ENCODE measurements at places on chromosomes 12 and 14. TPM values are rescaled to one million over a fixed set of nuclear protein-coding genes. Genes with fewer than 3 reads are reported as not detected.

GRCh38 chr12:46382408-46382963, 9.9 kb upstream of the SLC38A2 start:
- DNase-seq, result peak; percentile 87

DNA sequence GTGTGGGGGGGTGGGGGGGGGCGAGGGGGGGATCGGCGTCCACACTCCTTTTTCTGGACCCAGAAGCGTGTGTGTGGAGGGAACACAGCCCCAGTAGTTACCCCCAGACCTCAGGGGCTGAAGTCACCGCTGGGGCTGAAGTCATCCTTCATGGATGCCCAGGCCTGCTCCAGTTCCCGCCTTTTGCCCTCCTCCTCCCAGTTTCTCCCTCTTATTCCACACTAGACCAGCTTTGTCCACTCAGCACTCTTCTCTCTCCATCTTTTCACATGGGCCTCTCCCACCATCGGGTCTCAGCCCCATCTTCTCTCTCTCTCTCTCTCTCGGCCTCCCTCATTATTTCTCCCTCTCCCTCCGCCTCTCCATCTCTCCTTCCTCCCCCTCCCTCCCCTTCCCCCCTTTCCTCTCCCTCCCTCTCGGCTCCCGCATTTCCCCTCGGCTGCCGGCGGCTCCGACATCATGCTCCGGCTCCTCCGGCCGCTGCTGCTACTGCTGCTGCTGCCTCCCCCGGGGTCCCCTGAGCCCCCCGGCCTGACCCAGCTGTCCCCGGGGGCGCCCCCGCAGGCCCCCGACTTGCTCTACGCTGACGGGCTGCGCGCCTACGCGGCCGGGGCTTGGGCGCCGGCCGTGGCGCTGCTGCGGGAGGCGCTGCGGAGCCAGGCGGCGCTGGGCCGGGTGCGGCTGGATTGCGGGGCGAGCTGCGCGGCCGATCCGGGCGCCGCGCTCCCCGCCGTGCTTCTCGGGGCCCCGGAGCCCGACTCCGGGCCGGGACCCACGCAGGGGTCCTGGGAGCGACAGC, at the start of gene P3H3:
P3H3 (plus strand) TSS at position 426 of the 799 bp plus-strand sequence; CDS start at position 460, 34 bp downstream.
- no peak for DNase-seq

- no peak for DNase-seq
Measured at GRCh38 chr12:6235906-6236640, 35.9 kb downstream of the CD9 start.

DNA sequence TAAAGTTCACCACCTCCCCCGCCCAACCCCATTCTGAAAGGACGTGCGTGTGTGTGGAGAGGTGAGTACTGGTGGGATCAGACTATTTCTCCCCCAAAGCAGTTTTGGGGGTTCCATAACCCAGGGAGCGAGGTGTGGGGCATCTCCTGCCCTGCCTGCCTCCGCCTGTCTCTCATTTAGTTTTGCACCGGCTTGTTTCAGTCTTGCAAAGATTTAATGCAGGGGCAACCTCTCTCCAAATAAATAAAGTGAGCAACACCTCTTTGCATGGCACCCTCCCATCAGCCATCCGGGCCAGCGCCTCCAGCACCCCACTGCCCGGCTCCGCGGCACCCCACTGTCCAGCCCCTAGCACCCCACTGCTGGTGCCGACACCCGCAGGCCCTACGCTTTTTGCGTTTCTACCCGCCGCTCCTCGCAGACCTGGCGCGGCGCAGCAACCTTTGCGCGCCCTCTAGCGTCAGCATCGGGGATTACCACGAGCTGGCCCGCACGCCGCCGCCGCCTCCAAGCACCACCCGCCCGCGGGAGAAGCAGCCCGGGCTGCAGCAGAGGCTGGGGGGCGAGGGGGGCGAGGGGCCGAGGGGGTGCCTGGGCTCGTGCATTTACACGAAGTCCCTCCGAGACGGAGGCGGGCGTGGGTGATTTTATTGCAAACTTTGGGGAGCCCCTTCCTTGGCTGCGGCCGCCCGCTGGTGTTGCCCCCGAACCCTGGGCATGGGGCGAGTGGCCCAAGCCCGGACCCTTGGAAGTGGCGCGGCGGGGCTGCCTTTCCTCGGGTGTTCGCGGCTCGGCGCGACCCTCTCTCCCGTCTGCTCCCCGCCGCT, 55.8 kb upstream of the VRK1 start:
- peak; percentile 89 for DNase-seq

- DNase-seq, result no peak
Measured at GRCh38 chr14:67373347-67373746, 13.2 kb downstream of the EIF2S1 start.

DNA sequence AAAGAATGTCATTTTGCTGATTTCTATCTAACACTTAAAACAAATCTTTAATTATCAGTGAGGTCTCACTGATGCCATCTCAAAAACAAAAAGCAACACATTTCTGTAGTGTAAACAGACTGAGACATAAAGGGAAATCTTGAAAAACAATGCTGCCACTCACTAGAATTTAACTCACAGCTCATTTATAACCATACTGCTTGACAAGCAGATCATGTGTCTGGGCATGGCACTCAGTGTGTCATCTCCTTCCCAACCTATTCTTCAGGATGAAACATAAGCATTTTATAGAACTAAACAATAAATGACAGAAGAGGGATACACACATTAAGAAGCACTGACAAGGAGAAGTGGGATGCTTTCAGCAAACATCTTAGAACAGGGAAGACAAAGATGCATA, 22.4 kb downstream of the ATF7 start:
- DNase-seq, result no peak

GRCh38 chr14:94936401-94936892, 166.5 kb upstream of the GSC start:
- DNase-seq, result peak; percentile 92

DNA sequence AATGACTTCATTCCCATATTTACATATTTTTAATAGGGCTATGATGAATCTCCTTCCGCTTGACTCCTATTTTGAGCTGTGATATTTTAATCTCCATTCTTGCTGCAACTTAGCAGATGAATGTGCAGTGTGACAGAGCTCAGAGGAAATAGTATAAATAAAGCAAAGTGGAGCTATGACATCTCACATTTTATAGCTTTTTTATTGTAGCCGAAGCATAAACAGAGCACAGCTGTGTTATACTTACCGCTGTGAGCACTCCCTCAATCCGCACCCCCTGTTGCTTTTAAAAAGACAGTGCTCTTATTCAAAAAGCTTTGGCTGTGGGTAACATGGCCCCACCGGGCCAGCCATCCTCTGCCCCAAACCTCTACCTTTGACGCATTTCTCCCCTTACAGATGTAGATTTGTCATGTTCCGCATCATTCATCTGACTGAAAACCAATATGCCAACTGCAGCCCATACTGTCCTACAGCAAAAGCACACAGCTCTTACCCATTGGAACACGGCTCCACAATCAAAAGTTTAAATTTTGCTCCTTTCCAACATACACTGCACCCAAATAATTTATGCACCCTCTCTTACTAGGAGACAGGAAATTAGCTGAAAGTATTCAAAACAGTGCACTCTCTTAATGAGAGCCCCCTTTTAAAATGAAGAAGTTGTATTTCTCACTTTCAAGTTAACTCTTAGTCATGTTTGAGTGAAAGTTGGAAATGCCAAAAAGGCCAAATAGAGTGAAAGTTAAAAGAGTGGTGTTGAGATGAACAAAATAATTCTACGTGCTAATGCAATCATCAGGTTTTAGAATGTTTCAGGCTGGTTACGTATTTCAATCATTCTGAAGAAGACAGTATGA, 429.3 kb upstream of the SOX5 start:
- DNase-seq, result no peak

- DNase-seq, result no peak
Measured at GRCh38 chr14:79442786-79443185, 768.5 kb downstream of the DIO2 start.

GRCh38 chr12:63804746-63805145, 25.0 kb downstream of the RXYLT1 start:
- no peak for DNase-seq

Gene C12orf60
- 0.62 TPM for total RNA-seq

- no peak for DNase-seq
Measured at GRCh38 chr14:92958373-92959188, 35.6 kb downstream of the CHGA start.

- DNase-seq, result no peak
Measured at GRCh38 chr12:121893961-121894460, 5.4 kb downstream of the PSMD9 start.

GRCh38 chr14:37098132-37098531, 74.3 kb downstream of the SLC25A21 start:
- no peak for DNase-seq

GRCh38 chr14:105912641-105913180, 386.3 kb downstream of the TMEM121 start:
- DNase-seq, result no peak

GRCh38 chr12:215116-215515, 1.2 kb upstream of the SLC6A12 start:
- DNase-seq, result no peak

Gene POP5
- total RNA-seq, result 26.9 TPM

DNA sequence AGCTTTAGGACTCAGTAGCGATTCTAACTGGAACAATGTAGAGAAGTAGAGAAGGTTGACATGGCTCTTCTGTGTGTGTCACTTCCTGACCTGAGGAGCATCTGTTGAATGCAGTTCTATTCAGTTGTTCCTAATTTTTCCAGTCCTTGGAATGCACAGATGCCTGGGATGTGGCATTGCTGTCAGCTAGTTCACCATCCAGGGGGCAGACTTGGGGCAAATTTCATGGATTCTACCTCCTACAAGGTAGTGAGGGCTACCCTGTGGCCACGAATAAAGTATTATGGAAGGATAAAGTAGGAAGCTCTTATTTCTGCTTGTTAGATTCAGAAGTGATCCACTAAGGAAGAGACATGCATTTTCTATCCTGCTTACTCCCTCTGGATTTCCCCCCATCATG, 74.4 kb upstream of the GPATCH2L start:
- no peak for DNase-seq

DNA sequence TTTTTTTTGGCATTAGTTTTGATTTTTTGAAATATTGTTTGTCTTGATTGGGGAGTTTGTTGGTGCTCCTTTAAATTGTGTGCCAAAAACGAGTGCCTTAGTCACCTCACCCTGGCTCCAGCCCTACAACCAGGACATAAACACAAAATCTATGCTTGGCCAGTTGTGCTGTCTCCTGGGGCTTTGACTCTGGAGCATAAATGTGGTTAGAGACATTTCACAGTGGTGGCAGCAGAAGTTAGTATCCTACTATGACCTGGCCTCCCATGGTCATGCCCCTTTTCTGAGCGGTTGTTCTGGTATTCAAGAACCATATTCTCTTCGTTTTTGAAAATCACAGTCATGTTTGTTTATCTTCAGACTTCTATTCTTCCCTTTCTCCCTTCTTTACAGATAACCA, 70.7 kb upstream of the PSMA6 start:
- no peak for DNase-seq

Gene ZBTB25
- total RNA-seq, result 7.8 TPM

Gene CNTN1
- 11.6 TPM for total RNA-seq

DNA sequence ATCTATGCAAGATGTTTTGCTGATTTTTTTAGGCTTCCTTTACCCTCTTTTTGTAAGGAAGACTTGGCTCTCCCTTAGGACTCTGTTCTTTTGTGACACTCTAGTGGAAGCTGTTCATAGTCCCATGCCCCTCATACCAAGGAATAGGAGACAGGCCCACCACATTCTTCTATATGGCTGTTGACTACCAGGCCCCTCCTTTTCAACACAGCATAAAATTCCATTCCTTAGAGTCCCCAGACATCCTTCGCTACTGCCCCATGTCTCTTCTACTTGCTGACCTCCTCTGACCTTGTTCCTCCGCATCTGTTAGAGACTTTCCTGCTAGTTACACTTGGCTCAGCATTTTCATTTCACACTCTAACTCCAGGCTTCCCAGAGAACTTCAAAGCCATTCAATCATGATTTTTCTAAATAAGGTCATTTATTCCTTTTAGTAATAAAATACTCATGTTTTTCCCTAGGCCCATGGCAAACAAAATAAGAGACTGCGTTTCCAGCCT, 9.7 kb downstream of the PIK3C2G start:
- DNase-seq, result no peak

GRCh38 chr14:45284802-45285201, 31.8 kb upstream of the MIS18BP1 start:
- DNase-seq, result no peak

GRCh38 chr14:102154821-102155549, 15.3 kb downstream of the WDR20 start:
- no peak for DNase-seq

Gene GPRC5D
- total RNA-seq, result not detected

DNA sequence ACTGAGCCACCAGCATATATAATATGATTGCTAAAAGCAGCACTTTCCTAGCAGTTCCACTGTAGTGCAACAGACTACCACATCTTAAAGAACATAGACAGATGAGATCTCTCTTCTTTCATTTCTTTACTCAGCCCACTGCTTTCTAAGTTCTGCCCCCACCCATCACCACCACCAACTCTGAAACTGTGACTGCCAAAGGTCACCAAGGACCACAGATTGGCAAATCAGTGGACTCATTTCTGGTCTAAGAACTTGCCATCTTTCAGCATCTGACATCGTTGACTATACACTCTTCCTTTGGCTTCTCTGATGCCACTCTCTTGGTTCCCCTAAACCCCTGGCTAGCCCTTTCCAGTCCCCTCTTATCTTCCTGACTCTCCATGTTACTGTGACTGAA, 38.4 kb downstream of the IFNG start:
- DNase-seq, result no peak

DNA sequence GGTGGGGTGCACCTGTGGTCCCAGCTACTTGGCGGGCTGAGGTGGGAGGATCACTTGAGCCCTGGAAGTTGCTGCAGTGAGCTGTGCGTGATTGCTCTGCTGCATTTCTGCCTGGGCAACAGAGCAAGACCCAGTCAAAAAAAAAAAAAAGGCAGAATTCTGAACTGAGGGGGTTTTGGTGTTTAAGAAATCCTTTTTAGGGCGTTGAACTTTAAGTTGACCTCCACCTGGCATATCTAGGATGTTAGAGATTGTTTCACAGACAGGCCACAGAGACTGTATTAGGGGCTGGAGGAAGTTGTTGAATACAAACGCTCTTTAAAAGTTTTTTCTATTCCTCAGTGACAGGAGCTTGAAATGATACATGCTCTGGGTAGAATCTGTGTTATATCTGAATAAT, 60.5 kb downstream of the FBXW8 start:
- DNase-seq, result no peak

DNA sequence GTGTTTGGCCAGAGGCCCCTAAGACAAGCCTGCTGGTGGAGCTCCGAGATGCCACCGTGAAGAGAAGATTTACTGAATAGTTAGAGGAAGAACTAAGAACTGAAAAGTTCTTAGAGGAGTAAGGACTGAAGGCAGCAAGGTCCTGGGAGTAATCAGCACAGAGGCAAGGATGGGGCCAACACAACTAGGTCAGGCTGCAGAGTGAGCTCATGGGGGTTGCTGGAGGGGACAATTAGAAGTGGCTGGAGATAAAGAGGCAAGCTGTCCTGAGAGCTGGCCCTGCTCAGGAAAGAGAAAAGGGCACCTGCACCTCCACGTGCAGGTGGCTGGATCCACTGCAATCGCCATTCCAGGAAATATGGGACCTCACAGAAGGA, 52.7 kb downstream of the NFKBIA start:
- no peak for DNase-seq

- no peak for DNase-seq
Measured at GRCh38 chr14:97109234-97109633, 312.1 kb downstream of the VRK1 start.

Gene SLC5A8
- total RNA-seq, result not detected

- no peak for DNase-seq
Measured at GRCh38 chr12:65522956-65523860, 244.7 kb downstream of the MSRB3 start.

Measured in lower leg skin (tissue), 4 donors.